ENCODE measurements at places on chromosomes 13 and 19.

DNA sequence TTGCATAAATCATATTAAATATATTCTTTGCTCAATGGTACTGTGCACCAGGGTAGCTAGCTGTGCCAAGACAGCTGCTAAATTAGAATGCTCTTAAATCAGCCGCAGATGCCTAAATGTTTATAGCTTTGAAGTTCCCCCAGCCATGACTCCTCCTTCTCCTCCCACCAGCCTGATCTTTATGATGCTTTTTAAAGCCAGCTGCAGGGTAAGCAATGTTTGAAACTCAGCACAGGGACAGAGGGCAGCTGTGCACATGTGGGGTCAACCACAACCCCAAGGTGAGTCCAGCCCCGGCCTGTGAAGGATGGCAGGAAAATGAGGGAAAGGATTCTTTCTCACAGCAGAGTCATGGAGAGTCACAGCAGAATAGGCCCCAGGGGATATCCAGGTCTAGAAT is 635.7 kb downstream of the UQCRFS1 start:
- DNase-seq = no peak

DNA sequence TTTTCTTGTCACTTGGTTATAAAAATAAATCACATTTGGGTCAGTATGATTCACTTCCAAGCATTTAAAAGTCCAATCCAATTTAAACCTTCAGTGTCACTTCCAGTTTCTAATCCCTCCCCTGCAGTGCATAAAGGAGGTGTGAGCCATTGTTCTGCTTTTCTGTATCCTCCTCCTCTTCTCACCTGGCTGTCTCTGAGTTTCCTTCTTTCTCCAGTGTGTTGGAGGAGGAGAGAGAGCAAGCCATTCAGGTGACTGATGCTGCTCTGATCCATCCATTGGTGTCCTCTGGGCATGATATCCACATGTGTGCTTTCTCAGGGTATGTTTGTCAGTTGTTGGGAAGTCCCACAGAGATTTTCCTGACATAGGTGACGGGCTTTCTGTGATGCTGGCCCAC is 1.2 kb downstream of the NUDT15 start:
- DNase-seq = no peak

DNA sequence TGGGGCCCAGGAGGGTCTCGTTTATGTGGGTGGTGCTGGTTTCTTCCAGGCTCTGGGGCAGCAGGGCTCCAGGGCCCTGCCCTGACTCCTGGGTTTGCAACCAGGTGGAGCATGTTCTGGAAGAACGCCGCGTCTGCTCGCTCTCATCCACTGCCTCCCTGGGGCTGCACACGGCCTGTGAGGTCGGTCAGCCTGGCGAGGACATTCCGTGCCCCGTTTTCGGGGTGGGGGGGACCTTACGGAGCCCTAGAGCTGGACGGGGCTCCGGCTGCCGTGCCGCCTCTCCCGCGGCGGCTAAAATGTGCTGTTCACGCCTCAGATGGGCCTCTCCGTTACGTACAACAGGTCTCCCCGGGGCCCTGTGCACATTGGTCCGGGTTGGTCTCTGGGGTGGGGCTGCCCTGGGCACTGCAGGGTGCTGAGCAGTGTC is 3.3 kb downstream of the GNA11 start:
- DNase-seq = no peak

DNA sequence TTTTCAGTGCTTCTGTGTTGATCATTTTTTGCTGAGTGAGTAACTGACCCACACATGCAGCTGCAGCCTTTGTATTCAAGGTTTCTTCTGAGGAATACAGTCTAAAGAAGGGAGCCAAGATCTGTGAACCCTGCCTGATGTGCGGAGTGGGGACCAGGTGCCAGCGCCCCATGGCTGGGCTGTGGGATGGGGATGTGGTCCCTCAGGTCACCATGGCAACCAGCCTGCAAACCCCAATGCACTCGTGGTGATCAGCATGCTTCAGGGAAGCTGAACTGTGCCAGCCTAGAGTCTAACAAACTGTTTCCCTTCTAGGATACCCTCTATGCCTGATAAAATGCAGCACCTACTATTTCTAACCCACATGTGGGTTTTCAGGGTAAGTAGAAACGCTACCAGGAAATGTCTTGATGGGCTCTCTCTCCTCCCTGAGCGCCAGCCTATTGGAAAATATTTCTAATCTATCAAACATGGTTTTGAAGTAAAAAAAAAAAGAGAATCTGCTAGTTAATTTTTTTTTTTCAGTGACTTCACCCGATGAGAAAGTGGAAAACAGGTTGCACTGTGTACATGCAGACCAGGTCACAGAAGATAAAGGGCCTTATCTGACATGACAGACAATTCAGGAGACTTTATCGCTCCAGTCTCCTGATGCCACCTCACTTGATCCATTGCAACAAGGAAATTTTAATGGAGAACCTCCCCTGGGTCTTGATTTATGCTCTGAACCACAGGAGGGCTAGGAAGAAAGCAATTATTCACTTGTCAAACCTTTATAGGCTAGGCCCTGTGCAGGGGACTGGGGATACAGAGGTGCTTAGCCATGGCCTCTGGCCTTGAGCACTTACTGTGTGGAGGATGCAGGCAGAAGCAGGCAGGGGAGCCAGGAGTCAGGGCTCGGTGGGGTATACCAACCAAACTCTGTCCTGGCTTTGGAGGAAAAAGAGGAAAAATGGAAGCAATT is 51.1 kb downstream of the RASL11A start:
- no peak for DNase-seq

- no peak for DNase-seq
Observed at GRCh38 chr13:28494778-28495537, at the start of gene FLT1. Gene FLT1, minus strand, starts transcription at chr13:28495128. Its CDS starts 285 bp downstream, at chr13:28494843.

DNA sequence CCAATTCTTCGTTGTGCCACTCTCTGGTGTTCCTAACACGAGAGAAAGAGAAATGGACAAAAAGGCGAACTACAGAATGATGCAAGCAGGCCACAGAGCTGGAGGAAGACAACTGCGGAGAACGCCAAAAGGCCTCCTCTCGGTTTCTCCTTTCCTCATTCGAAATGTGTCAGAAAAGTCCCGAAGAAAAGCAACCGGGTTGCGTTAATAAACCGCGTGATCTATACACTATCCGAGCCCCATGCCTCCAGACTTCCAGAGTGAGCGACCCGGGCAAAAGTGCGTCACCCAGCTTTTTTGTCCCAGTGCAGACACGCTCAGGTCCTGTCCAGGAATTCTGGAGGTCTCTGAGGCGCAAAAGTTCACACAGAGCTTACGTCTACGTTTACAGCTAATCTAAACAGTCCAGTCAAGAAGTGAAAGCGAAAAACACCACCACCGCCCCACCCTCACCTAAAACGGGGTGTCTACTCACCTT is 413 bp downstream of the N4BP2L2 start:
- no peak for DNase-seq

- no peak for DNase-seq
Observed at GRCh38 chr19:54473071-54473891, at the start of gene CDC42EP5. Gene CDC42EP5, minus strand, starts transcription at chr19:54473296. Its CDS starts 7,749 bp downstream, at chr19:54465547.

DNA sequence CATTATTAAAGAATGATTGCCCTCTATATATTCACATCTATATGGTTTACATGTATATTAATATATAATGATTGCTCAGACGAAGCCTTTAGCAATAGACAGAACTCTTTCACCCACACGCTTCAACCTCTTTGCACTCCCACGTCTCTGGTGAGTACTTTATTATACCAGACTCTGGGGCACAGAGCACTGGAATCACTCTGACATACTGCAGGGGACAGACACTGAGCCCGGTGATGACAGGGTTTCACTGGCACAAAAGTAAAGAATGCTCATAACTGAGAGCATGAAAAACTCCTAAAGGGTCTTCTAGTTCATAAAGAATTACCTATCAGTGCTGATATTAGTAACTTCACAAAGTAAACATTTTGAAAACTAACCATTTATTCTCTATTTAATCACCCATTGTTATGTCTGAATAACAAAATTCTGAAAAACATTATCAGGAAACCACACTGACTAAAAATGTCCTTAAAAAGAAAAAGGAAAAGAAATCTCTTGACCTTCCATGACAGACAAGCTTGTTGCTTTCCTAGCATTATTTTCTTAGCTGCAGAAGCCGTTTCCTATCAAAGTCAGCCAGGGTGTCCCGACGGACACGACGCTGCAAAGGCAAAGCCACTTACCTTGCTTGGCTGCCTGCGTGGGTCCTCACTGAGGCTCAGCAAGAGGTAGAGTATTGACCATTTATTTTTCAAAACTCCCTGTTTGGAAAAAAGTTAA is 29.1 kb downstream of the TUBGCP3 start:
- no peak for DNase-seq

GRCh38 chr19:21491146-21491545 is 14.3 kb upstream of the ZNF429 start:
- no peak for DNase-seq

Data from globus pallidus (tissue), 1 donor.